ENCODE measurements at places on chromosomes 5 and 9.

DNA sequence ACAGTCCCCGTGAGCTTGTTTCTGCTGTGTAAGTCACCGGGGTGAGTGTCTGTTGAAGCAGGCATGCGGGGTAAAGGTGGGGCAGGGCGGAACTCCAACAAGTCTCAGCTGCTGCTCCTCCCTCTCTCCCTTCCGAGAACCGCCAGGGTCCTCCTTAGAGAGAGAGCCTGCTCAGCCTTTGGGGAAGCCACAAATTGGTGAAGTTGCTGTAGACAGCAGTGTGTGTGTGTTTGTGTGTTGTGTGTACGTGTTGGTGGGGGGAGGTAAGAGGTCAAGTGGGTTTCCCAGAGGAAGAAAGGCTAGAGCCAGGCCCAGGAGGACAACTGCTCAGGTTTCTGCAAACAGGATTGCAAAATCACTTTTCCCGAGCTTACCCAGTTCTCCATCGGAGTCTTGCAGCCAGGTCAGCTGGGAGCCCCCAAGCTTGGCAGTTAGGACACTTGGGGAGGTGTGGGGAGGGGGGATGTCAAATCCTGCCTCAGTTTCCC lies 38.9 kb upstream of the DAB2IP start:
- no peak for DNase-seq

DNA sequence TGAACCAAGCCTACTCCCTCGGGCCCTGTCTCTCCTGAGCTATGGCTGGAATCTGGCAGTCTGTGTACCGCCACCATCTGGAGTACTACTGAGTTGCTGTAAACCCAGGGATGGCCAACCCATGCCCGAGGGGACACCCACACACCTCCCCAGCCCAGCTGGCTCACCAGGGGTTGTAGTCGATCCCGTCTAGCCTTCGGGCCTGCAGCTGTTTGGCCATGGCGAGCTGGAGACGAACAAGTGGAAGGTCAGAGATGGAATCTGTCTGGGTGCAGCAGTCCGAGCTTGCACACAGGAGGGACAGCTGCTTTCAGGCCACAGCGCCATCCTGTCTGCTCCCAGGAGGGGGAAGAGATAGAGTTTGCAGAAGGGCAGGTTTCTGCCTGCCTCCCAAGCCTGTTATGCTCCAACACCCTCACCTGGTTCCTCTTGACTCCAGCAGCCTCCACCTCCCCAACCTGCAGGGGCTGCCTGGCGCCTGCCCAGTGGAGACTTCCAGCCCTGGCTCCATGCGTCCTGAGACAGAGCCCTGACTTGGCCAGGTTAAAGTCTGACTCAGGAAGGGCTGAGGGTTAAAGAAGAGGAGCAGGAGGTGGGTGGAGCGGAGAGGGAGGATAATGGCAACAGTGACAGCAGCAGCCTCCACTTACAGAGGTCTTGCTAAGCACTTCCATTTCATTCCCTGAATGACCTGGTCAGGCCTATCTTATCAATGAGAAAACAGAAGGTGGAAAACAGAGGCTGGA lies 15.8 kb upstream of the SPOUT1 start:
- no peak for DNase-seq

DNA sequence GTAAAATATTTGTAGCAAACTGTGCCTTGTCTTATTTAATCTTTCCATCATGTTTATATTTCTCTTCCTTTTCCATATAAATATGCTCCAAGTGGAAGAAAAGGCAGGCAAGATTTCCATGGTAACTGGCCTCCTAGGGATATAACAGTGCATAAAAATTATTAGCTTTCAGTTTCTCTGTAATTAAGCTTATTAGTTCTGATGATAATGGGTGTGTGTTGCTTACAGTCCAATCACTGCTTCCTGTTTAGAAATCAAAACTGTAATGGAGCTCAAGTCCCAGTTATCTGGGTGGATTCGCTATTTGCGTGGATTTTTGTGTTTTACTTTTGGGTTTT lies 213.0 kb downstream of the PJA2 start:
- DNase-seq: no peak

DNA sequence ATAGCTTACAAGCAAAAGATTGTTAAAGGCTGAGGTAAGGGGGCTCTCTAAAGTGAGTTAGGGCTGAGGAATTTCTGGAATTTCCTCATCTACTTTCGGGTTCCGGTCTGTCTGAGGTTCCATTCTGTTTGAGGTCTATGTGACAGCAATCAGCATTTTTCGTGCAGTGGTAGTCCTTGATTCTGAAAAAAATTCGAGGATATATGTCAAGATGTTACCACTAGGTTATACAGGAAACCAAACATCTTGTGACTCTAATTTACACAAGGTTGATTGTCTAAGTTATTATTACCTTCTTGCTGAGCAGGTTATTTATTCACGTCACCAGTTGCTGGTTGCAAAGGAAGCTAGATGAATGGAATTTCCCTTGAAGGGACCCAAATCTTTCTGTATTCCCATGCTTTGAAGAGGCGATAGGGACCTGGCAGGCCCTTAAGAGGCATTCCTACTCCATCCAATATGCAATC lies 35.2 kb downstream of the RLN2 start:
- DNase-seq: no peak

- no peak for DNase-seq
Measured at GRCh38 chr5:6856653-6857052, 143.4 kb downstream of the TENT4A start.

GRCh38 chr9:74953235-74953751 lies 581 bp upstream of the C9orf40 start:
- DNase-seq: no peak

DNA sequence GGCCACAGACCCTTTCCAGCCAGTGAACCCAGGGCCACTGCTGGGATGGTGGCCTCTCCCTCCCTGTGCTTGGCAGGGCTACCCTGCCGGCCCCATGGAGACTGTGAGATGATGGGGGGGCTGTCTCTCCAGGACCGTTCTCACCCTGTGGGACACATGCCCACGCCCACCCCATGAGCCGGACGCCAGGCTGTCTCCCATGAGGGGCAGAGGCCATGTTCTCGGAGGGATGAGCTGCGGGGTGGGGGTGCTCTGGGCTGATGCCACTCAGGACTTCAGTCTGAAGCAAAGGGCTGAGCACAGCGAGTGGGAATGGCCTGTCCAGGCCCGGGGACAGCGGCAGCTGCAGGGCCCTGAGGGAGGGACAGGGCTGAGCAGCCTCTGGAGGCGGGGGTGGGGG lies 88.9 kb downstream of the KCNT1 start:
- no peak for DNase-seq

- no peak for DNase-seq
Measured at GRCh38 chr9:87263291-87263690, 234.4 kb upstream of the DAPK1 start.

- DNase-seq: no peak
Measured at GRCh38 chr5:95487880-95488279, 66.9 kb downstream of the SKIC3 start.

- DNase-seq: no peak
Measured at GRCh38 chr5:14260637-14261036, 117.5 kb downstream of the TRIO start.

DNA sequence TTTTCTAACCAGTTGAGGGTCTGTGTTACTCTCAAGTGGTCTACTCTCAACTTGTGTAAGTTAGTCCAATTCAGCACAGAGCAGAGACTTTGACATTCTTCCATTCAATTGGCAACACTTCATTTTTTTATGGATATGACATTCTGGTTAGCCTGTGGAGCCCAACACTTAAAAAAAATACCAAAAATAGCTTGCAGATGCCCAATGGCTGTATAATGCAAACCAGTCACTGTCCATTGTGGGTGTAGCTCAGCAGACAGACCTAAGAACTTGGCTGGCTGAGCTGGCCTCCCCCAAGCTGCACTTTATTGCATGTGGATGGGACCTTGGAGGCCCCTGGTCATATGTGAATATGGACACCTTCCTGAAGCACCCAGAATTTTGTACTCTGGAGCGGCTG lies 103.2 kb downstream of the DPYSL3 start:
- no peak for DNase-seq
